ENCODE measurements at places on chromosomes 4 and X.

DNA sequence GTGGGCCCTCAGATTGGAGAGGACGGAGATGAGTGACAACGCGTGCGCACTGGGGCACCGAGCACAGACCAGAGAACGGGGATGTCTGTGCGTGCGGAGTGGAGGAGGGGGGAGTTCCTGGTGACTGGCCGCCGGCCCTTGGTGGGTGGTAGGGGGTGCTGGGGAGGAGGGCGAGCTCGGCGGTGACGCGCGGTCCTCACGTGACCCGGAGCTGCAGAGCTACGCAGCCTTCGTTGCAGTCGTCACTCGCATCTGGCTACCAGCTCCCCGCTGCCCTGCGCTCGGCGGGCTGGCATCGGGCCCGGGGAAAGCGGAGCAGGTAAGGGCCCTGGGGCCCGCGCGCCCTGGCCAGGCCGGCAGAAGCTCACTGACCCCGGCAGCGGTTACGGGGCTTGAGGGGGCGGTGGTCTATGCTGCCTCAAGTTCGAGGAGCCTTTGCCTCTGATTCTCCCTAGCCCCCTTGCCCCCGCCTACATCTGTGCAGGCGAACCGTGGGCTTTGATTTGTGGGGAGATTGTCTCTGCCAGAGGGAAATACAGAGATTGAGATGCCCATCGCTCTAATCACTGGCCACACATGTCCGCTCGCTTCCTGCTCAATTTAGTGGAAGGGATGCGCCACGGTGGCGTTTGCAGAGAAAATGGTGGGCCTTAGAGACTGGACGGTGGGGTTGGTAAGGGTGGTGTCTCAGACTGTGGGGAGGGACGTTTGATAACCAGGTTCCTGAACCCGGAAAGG is at the start of gene ARMCX4:
Gene ARMCX4, plus strand, starts transcription at position 245 of the 738 bp plus-strand sequence. CDS start 3,134 bp downstream, outside the sequence.
- DNase-seq, result peak; percentile 65

GRCh38 chrX:153773218-153773611 is 7.6 kb upstream of the SRPK3 start:
- no peak for DNase-seq

- DNase-seq, result no peak
Observed at GRCh38 chr4:2305766-2306501, 44.0 kb upstream of the MXD4 start.

GRCh38 chr4:4820261-4820660 is 39.2 kb upstream of the MSX1 start:
- DNase-seq, result peak; percentile 72

GRCh38 chr4:107006218-107006617 is 29.9 kb downstream of the DKK2 start:
- DNase-seq, result no peak

GRCh38 chr4:3285558-3286334 is 7.1 kb upstream of the RGS12 start:
- DNase-seq, result no peak

- DNase-seq, result no peak
Observed at GRCh38 chr4:17580969-17581368, 4.0 kb downstream of the LAP3 start.

All from hypothalamus (tissue), 51 donors.